ENCODE measurements at places on chromosomes 2 and 18. TPM values are rescaled to one million over a fixed set of nuclear protein-coding genes. Genes with fewer than 3 reads are reported as not detected.

The PTMA gene
- 380 TPM for total RNA-seq

The KCNJ13 gene
- not detected for total RNA-seq

The FHL2 gene
- 464 TPM for total RNA-seq

The NCKAP5 gene
- total RNA-seq, result 3.9 TPM

DNA sequence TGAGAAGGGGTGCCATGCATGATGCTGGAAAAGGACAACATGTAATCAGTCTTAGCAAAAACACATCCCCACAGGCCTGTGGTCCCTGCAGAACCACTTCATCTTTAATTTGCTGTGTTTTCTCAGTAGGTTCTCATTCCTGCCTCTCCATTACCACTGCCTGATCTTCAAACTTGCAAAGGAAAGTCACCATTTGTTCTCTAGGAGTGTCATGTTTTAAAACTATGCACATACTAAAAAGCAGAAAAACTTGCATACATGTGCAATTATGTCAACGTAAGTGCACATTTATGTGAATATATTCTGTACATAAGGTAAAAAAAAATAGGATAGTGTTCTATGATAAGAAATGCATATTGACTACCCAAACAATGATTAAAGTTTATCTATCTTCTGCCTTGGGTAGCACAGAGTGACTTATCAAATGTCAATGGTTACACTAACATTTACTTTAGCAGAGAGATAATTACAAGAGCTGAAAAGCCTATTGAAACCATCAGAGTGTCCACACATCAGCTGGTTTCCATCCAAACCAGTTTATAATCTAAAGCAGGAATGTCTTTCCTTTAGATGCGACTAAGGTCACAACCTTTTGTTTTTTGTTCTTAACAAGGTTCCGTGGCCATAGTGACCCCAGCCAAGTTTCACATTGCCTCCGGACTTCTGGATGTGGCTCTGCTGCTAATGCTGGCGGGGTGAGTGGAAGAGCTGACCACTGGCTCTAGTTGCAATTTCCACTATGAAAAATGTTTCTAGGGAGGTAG, 58.7 kb upstream of the RMDN2 start:
- H3K36me3 ChIP-seq, result no peaks in the 10 kb centered on the region
- H3K4me3 ChIP-seq, result no peak overlapping the region
- no peaks in the 10 kb centered on the region for H3K27me3 ChIP-seq

- H3K4me3 ChIP-seq, result no peak overlapping the region
- no peak for DNase-seq
- peaks cover 7% of the 10 kb centered on the region for H3K36me3 ChIP-seq
- H3K27me3 ChIP-seq, result no peaks in the 10 kb centered on the region
- H3K4me1 ChIP-seq, result peaks cover 20% of the 10 kb centered on the region
Observed at GRCh38 chr2:120294008-120294340, 41.3 kb downstream of the RALB start.

DNA sequence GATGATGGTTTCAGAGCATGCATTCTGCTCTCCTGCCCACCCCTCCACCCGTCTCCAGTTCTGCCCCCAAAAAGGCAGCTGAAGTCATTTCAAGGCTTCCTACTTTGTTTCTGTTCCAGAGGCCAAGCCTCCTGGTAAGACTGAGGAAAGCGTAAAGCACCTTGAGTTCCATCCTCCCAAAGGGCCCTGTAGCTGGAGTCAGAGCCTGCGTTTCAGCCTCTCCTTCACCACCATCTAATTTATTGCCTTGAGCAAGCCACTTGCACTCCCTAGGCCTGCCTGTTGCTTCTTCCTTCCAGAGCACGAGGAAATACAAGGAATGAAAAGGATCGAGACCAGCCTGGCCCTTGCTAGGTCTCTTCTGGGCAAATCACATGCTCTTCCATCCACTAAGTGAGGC, 244.2 kb upstream of the RAB12 start:
- H3K36me3 ChIP-seq, result no peaks in the 10 kb centered on the region
- H3K27me3 ChIP-seq, result peaks cover 3% of the 10 kb centered on the region
- peaks cover 9% of the 10 kb centered on the region for H3K4me1 ChIP-seq
- no peak for DNase-seq

DNA sequence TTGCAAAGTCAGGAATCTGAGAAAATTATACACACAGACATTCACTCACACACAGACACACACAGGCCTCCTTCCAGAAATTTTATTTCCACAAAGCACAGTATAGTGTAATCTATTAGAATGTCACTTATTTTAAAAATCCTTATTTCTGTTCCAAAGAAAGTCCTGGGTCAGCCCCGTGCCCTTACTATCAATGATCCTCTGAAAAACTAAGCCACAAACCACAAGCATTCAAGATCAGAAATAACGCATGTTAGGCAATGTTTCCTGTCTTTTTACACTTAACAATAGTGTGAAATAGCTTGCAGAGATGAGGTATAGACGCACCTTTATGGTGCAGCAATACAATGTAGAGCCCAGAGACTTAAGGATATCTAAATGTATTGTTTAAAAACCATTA, 25.8 kb downstream of the TBC1D8 start:
- peaks cover 18% of the 10 kb centered on the region for H3K4me1 ChIP-seq
- no peak overlapping the region for H3K27ac ChIP-seq
- H3K27me3 ChIP-seq, result no peaks in the 10 kb centered on the region
- H3K4me3 ChIP-seq, result no peak overlapping the region

- no peak overlapping the region for H3K4me3 ChIP-seq
- no peak overlapping the region for H3K27ac ChIP-seq
- peaks cover 4% of the 10 kb centered on the region for H3K4me1 ChIP-seq
Observed at GRCh38 chr2:190948671-190949070, 65.3 kb downstream of the STAT1 start.

GRCh38 chr2:26495705-26496297, 17.9 kb upstream of the OTOF start:
- no peaks in the 10 kb centered on the region for H3K36me3 ChIP-seq
- no peak for DNase-seq
- no peak overlapping the region for H3K4me3 ChIP-seq
- H3K27ac ChIP-seq, result no peak overlapping the region
- H3K27me3 ChIP-seq, result peaks cover 54% of the 10 kb centered on the region

- H3K4me1 ChIP-seq, result peaks cover 2% of the 10 kb centered on the region
- H3K27me3 ChIP-seq, result no peaks in the 10 kb centered on the region
- H3K27ac ChIP-seq, result no peak overlapping the region
- no peak for DNase-seq
- no peak overlapping the region for H3K4me3 ChIP-seq
- peaks cover 5% of the 10 kb centered on the region for H3K36me3 ChIP-seq
Observed at GRCh38 chr2:121611730-121612705, 37.2 kb downstream of the CLASP1 start.

DNA sequence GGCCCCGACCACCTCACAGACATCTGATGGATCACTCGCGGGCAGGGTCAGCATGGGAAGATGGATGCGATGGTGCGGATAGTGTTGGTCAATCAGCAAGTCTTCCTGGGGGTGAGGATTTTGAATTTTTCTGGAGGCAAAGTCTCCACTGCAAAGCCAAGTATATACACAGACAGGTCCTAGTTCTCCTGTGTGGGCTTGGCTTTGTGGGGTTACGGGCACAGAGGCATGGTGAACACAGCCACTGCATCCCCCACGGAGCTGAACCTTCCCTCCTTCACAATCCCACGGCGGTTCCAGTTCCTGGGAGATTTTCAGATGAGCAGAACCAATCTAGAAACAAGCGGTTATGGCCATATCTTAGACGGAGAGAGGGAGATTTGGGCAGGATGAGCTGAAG, 35.8 kb downstream of the CNGA3 start:
- DNase-seq, result no peak
- H3K4me1 ChIP-seq, result no peaks in the 10 kb centered on the region
- H3K36me3 ChIP-seq, result no peaks in the 10 kb centered on the region
- H3K27ac ChIP-seq, result no peak overlapping the region

GRCh38 chr2:237967463-237967951, 693 bp downstream of the UBE2F start:
- peak overlapping the region; percentile 74 for H3K4me3 ChIP-seq
- no peaks in the 10 kb centered on the region for H3K27me3 ChIP-seq
- no peaks in the 10 kb centered on the region for H3K36me3 ChIP-seq
- peaks cover 6% of the 10 kb centered on the region for H3K4me1 ChIP-seq

GRCh38 chr2:102735416-102736109, 26.3 kb upstream of the TMEM182 start:
- no peaks in the 10 kb centered on the region for H3K27me3 ChIP-seq
- DNase-seq, result peak; percentile 15
- peaks cover 2% of the 10 kb centered on the region for H3K36me3 ChIP-seq
- peak overlapping the region; percentile 81 for H3K4me3 ChIP-seq
- H3K27ac ChIP-seq, result no peak overlapping the region

- no peaks in the 10 kb centered on the region for H3K4me1 ChIP-seq
- H3K4me3 ChIP-seq, result no peak overlapping the region
- no peaks in the 10 kb centered on the region for H3K36me3 ChIP-seq
- no peak overlapping the region for H3K27ac ChIP-seq
- no peak for DNase-seq
- peaks cover 5% of the 10 kb centered on the region for H3K27me3 ChIP-seq
Observed at GRCh38 chr2:176534798-176535466, 265.7 kb downstream of the MTX2 start.

DNA sequence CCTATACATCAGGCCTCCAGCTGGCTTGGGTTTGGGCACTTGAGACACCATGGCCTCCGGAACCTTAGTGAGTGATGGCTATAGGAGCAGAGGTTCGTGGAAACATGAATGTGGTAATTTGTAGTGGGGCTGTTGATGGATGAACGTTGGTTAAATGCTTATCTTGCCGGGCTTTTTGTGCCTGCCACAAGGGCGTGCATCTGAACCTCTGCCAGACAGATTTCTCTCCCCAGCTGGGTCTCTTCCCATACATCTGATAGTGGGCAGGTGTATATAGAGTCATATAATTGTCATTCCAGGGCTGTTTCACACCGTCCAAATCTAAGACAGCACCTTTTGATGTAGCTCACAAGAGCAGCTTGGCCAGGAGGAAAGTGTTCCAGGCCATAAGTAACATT, 14.7 kb downstream of the LAMA3 start:
- H3K4me1 ChIP-seq, result no peaks in the 10 kb centered on the region
- H3K4me3 ChIP-seq, result no peak overlapping the region
- DNase-seq, result no peak
- H3K36me3 ChIP-seq, result no peaks in the 10 kb centered on the region
